ENCODE measurements at places on chromosomes 13 and 19.

DNA sequence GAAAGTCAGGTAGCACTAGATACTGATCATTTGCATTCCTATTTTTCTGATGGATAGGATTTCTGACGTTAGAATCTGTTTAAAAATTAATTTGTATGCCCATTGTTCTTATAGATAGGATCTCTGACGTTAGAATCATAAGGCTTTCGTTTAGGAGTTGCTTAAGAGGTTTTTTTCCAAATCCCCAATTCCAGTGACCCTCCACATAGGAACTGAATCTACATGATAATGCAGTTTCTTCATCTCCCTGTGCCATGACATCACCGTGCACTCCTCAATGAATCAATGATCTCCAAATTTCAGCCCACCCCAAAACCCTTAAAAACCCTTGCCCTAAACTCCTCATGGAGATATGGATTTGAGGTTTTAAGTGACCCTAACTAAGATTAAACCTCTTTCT is 87.2 kb downstream of the RXFP2 start:
- no peak for DNase-seq

DNA sequence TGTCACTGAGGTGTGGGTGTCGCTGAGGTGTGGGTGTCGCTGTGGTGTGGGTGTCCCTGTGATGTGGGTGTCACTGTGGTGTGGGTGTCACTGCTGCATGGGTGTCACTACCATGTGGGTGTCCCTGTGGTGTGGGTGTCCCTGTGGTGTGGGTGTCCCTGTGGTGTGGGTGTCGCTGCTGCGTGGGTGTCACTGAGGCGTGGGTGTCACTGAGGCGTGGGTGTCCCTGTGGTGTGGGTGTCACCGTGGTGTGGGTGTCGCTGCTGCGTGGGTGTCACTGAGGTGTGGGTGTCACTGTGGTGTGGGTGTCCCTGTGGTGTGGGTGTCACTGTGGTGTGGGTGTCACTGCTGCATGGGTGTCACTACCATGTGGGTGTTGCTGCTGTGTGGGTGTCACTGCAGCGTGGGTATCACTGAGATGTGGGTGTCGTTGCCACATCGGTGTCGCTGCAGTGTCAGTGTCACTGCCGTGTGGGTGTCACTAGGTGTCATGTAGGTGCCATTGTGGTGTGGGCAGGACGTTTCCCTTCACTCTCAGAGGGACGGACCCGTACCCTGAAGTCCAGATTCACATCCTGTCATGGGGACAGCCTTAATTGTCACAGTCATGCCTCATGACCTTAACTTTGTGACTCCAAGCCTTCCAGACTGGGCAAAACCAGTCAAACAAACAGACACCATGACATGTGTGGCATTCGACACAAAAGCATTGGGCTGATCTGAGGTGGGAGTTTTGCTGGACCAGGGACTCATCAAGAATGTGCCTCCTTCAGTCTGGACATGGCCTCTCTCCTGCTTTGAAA is 12.7 kb upstream of the GAS6 start:
- no peak for DNase-seq

DNA sequence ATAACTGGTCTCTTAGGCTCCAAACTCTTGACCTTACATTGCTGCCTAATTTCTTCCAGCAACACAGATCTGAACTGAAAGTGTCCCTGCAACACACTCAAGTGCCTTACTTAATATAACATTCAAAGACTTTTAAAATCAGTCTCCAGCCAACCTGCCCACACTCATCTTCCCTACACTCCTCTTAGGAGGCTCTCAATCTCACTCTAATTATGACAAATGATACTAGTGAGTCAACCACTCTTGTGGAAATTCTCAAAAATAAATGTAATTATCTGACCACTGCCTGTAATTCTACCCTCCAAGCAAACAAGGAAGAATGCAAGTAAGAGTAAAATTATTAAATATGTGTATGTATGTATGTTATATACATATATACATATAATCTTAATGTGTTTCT is 348.1 kb upstream of the MIR17HG start:
- DNase-seq, result no peak

- no peak for DNase-seq
Measured at GRCh38 chr19:5692723-5693194, 2.7 kb downstream of the RPL36 start.

- no peak for DNase-seq
Measured at GRCh38 chr13:36385489-36385888, 39.3 kb upstream of the SPART start.

- DNase-seq, result no peak
Measured at GRCh38 chr19:46610413-46610775, 9.3 kb downstream of the CALM3 start.

GRCh38 chr13:112722433-112723263 is 32.8 kb downstream of the ATP11A start:
- no peak for DNase-seq

- DNase-seq, result no peak
Measured at GRCh38 chr13:20462533-20462915, 63.1 kb downstream of the CRYL1 start.

DNA sequence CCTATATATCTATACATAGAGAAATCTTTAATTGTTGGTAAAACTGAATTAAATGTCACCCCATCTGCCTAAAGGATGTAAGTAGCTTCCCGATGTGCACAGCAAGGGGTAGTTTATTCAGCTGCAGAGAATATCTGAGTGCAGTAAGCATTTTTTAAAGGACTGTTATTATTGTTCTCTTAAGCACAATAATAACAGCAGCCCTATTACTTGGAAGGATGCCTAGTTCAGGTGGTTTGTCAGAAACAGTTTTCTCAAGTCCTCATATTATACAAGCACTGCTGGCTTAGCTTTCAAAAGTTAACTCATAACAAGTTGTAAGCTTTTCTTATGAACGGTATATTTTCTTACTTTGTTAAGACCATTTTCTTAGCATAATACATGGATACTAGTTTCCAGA is 142.6 kb downstream of the CRYL1 start:
- DNase-seq, result no peak

GRCh38 chr19:47379381-47379938 is 30.3 kb downstream of the DHX34 start:
- no peak for DNase-seq

DNA sequence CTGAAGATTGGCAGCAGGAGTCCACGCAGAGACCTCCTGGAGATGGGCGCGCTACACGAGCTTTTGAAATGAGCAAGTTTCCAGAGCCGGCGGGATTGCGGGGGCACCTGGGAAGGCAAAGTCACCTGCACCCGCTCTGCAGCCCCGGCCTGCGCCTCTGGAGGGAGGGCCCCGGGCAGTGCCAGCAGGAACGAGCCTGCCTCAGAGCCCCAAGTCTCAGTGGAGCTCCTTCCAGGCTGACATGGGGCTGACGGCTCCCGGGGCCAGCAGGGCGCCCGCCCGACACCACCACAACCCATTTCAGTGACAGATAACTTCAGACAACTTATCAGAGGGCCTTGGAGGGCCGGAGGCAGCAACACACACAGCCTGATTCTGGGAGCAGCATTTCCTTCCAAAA is 45.0 kb downstream of the RASA3 start:
- DNase-seq, result no peak

DNA sequence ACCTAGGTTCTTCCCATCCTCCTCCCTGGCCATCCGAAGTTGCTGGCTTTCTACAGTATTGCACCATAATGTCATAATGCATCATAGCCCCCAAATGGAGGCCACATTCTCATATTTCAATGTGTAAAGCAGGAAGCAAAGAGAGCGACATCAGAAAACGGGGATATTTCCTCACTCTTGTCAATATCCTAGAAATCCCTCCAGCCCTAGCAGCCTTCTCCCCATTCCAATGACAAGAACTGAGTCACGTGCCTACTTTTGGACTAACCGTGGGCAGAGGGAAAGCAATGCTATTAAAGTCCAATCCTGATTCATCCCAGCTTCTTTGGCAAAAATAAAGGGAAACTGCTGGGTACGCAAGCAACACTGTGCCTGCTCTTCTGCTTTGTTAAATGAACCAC is 4.3 kb upstream of the RAP2A start:
- no peak for DNase-seq

GRCh38 chr19:1383017-1383311 is 743 bp upstream of the NDUFS7 start:
- no peak for DNase-seq

- DNase-seq, result no peak
Measured at GRCh38 chr13:79660361-79660760, 179.4 kb downstream of the NDFIP2 start.

DNA sequence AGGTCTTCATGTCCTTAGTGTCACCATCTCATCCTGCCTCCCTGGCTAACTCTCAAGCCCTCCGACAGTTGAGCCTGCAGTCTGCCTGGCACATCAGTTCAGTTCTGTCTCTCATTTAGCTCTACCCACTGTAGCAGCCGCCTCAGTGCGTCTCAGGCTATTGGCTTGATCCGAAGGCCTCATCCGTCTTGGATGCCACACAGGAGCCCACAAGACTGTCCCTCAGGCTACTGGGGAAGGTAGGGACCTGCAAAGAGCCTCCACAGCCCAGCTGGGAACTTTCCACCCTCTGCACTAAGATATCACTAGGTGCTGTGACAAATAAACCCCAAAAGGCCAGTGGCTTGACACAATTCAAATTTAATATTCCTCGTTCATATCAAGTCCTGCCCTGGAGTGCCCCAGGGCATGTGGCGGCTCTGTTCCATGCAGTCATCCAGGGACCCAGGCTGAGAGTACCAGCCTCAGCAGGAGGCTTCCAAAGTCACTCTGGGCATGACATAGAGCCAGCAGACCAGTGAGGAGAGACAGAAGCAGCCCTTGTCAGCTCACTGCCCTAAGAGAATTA is 5.7 kb downstream of the VSTM2B start:
- DNase-seq, result no peak

- no peak for DNase-seq
Measured at GRCh38 chr19:31314156-31314555, 35.1 kb downstream of the TSHZ3 start.

- no peak for DNase-seq
Measured at GRCh38 chr13:55583953-55584593, 1556.6 kb upstream of the PRR20A start.

DNA sequence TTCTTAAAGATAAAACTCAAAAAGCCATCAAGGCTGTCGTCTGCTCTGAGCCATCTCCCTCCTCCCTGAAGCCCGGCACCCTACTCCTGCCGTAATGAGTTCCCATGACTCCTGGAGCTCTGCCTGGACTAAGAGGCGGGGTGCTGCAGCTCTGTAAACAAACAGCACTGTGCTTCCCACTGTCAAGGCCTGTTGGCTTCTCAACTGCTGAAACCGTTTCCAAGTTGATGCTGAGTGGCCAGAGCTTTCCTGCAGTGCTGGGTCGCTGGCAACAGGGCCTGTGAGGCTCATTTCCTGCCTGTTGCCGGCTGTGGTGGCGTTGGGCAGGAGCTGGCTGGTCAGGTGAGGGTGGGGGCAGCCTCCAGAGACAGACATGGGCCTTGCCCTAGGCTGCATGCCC is 26.7 kb upstream of the ISYNA1 start:
- DNase-seq, result no peak

Measured in stimulated activated CD4-positive, alpha-beta T cell treated with anti-CD3 and anti-CD28 coated beads, Interleukin-15, amount 100 ng/mL, for 1 hour (primary cell).